Astrocyte (in vitro differentiated cells and primary cell): ENCODE measurements at places on chromosomes 2 and 18. TPM values are rescaled to one million over a fixed set of nuclear protein-coding genes. Genes with fewer than 3 reads are reported as not detected.
A peak's percentile ranks its signal among the peaks of the same experiment; 100 is the strongest.

RNU2-63P gene
- total RNA-seq, result 4.2 and 6.6 TPM in 2 replicates

DNA sequence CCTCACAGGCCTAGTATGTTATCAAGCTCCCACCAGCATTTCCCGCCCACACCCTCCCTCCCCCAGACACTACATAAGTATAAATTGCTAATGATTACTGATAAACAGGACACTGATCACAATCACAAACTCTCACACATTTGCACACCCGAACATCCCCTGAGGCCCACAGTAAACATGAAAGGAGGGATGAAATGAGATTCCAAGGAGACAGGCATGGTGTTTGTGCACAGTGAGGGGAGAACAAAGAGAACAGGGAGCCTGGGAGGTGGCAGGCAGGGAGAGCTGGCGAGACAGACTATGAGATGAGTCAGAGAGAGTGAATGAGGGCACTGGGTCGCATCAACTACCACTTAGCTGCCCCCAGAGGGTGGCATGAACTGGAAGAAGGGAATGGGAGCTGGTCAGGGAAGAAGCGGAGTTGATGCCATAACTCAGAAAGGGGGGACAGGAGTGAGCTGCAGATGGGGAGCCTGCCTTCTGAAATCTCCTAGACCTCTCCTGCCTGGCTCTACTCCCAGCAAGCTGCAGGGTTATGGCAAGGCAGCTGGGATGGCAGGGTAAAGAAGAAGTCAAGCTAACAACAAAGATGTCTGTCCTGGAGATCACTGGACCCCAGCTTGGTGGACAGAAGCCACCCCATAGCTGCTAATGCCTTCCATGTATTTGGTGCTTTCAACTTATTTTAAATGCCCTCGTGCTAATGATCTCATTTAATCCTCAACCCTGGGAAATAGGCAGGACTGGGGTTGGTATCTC lies 5.1 kb downstream of the KIF3C start:
- DNase-seq, result no peak
- H3K27me3 ChIP-seq, result no peaks in the 10 kb centered on the region
- H3K36me3 ChIP-seq, result no peaks in the 10 kb centered on the region
- H3K4me3 ChIP-seq, result peak overlapping the region; percentile 26
- peaks cover 49% of the 10 kb centered on the region for H3K4me1 ChIP-seq

GRCh38 chr2:201854841-201855240 lies 48.5 kb downstream of the CDK15 start:
- no peaks in the 10 kb centered on the region for H3K36me3 ChIP-seq
- H3K27me3 ChIP-seq, result no peaks in the 10 kb centered on the region
- H3K27ac ChIP-seq, result peak overlapping the region; percentile 97
- H3K4me1 ChIP-seq, result peaks cover 48% of the 10 kb centered on the region

DNA sequence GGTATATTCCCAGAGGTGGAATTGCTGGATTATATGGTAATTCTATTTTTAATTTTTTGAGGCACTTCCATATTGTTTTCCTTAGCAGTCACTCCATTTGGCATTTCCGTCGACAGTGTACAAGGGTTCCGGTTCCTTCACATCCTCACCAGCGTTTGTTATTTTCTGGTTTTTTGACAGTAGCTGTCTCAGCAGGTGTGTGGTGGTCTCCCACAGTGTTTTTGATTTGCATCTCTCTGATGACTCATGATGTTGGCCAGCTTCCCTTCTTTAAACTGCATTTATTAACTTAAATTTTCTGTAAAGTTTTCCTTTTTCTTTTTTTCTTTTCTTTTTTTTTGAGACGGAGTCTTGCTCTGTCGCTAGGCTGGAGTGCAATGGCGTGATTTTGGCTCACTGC lies 19.7 kb downstream of the SH3BP4 start:
- peaks cover 10% of the 10 kb centered on the region for H3K36me3 ChIP-seq
- no peak for DNase-seq
- no peak overlapping the region for H3K4me3 ChIP-seq
- peaks cover 69% of the 10 kb centered on the region for H3K4me1 ChIP-seq

- DNase-seq, result peak; percentile 95
- peak overlapping the region; percentile 78 for H3K27ac ChIP-seq
- no peak overlapping the region for H3K4me3 ChIP-seq
- H3K36me3 ChIP-seq, result peaks cover 35% of the 10 kb centered on the region
- H3K27me3 ChIP-seq, result no peaks in the 10 kb centered on the region
These were observed 19.2 kb downstream of the CDC42EP3 start for GRCh38 chr2:37652199-37652640.

GRCh38 chr2:236772220-236772837 lies 202.7 kb downstream of the ACKR3 start:
- peaks cover 44% of the 10 kb centered on the region for H3K4me1 ChIP-seq
- H3K36me3 ChIP-seq, result no peaks in the 10 kb centered on the region
- no peak overlapping the region for H3K27ac ChIP-seq
- no peak for DNase-seq
